Left lung (tissue), 14 donors: ENCODE measurements at places on chromosomes 3 and 15. TPM values are rescaled to one million over a fixed set of nuclear protein-coding genes. Genes with fewer than 3 reads are reported as not detected.

GRCh38 chr3:32297366-32297765 lies 58.9 kb downstream of the CMTM8 start:
- DNase-seq, result no peak

The UBAP1L gene
- total RNA-seq, result 3.8 TPM

GRCh38 chr3:123688241-123688747 lies 103.4 kb upstream of the HACD2 start:
- DNase-seq, result no peak

GRCh38 chr3:46887980-46888494 lies 10.5 kb downstream of the PTH1R start:
- no peak for DNase-seq

The COL8A1 gene
- 74.1 TPM for total RNA-seq

DNA sequence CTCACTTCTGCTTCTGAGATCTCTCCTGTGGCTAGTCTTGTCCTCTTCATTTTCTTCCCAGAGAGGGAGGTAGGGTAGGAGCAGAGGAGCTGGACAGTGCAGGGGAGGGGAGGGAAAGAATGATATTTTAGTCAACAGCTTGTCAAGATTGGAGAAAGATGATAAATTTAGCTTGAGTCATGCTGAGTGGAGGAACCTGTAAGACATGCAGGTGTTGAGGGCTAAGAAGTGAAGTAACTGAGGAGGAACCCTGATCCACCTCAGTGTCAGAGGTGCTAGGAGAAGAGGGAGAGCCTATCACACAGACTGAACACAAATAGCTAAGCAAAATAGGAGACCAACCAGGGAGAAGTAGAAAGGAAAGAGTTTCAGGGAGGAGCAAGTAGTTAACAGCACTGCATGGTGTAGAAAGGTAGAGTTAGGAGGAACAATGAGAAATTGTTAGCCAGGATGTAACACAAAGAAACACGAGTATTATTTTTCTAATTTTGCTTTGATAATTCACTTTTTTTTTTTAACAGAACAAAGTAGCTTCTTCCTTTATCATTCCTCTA lies 108.2 kb upstream of the CHRM5 start:
- no peak for DNase-seq

- no peak for DNase-seq
Measured at GRCh38 chr3:63798949-63799348, 20.1 kb upstream of the C3orf49 start.
